ENCODE measurements at places on chromosomes 2 and 18.

- no peak for DNase-seq
These were observed 79.1 kb downstream of the LRRTM4 start for GRCh38 chr2:77443076-77443475.

- DNase-seq, result no peak
These were observed 24.2 kb upstream of the UGT1A8 start for GRCh38 chr2:233593201-233593600.

GRCh38 chr2:37638973-37639372 lies 32.5 kb downstream of the CDC42EP3 start:
- DNase-seq, result no peak

DNA sequence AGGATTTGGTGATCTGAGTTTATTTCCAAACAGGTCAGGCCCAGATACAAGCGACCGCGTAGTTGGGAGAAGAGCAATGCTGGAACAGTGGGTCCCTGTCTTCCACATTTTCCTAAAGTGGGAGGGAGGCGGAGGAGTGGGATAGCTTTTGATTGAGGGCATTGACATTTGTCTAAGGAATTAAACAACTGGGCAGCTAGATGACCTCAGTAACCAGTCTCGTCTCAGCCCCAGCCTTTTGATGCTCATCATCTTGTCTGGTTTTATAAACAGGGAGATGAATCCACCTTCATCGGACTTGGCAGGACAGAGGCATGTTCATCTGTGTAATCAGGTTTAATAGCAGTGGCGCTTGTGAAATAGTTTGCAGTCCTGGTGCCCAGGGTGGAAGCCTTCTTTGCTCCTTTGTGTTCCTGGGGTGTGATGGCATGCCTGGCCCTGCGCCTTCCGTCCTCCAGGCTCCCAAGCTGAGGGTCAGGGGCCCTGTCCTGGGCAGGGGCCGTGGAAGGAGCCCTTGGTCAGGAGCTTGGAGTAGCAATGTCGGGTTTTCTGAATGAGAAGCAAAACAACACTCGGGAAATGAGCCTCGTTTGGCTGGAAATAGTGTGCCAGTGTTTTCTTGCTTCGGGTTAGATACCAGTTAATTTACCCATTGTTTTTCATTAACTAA lies 193.8 kb downstream of the FAM210A start:
- no peak for DNase-seq

DNA sequence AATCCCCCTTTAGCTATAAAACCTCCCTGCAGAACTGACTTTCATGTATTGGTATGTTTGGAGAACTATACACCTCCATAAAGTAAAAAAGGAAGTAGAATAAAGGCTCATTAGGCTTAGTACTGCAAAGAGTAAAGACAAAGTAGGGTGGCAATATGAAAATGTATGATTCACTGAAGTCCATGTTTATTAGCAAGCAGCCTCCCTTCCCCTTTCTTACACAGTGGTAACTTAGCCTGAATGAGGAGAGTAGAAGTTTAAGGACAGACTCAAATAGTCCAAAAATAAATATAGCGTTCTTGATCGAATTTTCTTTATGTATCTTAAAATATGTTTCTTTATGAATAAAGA lies 1.5 kb downstream of the ZNF804A start:
- no peak for DNase-seq

GRCh38 chr2:177610813-177611212 lies 218.2 kb downstream of the AGPS start:
- DNase-seq, result no peak

GRCh38 chr2:239803102-239803765 lies 221.9 kb downstream of the NDUFA10 start:
- DNase-seq, result no peak

DNA sequence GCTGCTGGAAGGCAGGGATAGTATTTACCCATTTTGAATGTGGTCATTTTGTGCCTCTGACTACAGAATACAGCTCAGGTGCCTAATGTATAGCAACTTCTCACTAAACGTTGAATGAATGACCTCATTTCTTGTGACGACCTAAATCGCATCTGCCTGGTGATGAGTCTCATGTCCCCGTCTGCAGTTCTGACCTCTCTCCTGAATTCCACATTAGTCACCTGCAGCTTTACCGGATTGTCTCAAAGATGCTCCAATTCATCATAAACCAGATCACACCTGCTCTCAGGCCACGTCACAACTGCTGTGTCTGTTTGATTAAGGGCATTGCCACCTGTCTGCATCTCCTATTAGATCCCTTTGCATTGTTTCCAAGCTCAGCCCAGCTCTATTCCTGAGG lies 133.6 kb upstream of the MYT1L start:
- DNase-seq, result no peak

DNA sequence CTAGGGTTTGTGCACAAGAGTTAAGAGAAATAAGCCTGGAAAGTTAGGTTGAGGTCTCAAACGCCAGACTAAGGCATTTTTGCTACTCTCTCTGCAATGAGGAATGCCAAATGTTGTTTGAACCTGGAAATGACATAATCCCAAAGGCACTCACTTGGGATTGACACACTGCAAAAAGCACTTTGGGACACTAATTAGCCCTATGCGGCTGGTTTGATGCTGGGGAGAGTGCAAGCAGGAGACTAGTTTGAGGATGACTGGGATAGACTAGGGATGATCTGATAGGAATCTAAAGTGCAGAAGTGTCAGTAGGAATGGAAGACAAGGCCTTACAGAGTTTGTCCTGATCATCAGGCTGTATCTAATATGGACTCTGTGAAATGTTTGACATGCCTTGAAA lies 469.0 kb downstream of the SLC4A3 start:
- DNase-seq, result no peak

DNA sequence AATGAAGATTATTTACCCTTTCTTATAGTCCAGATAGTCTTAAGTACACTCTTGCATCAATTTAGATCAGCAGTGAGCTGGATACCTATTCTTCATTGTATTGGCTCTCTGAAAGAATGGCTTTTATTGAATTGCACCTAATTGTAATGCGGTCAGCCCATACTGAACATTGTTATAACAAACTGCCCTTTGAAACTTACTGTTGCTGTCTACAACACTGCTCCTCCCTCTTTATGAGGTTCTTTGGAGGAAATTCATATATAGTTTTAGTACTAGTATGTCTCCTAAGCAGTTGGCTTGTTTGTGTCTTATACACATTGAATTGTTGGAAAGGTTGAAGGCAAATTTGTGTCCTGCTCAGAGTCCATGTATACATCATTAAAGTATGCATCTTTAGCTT lies 66.5 kb upstream of the UGP2 start:
- DNase-seq, result no peak

- no peak for DNase-seq
These were observed 758.1 kb upstream of the ACVR2A start for GRCh38 chr2:147086715-147087114.

DNA sequence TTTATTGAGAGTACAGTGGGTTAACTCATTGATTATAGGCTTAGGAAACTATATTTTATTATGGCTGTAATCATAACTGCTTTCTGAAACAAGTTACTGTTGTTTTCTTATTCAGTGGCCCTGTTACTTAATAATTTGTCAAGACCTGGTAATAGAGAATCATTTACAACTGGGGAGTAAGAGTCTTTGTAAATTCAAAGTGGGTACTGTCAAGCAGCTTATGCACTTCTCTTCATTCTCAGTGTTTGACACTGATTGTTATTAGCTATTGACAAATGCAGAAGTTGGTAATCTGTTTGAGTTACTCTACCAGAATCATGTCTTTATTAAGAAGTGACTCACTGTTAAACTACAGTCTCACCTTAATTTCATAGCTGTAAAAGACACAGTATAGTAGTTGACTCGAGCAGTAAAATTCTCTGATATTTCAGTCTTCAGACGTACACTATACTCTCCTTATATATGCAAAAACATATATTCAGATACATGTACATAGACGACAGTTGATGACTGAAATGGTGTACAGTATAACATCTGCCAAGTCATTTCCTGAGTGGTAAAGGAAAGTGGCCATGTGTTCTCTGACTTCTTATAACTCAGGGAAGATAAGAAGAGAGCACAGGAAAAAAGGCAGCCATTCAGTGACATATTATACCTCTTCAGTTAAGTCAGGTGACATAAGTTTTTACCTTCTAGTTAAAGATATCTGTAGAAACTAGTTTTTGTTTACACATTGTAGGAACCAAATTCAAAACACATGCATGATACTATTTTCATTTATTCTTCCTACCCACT lies 36.0 kb upstream of the TTC27 start:
- no peak for DNase-seq
